H9 (cell line): ENCODE measurements at places on chromosomes 5 and 9.

DNA sequence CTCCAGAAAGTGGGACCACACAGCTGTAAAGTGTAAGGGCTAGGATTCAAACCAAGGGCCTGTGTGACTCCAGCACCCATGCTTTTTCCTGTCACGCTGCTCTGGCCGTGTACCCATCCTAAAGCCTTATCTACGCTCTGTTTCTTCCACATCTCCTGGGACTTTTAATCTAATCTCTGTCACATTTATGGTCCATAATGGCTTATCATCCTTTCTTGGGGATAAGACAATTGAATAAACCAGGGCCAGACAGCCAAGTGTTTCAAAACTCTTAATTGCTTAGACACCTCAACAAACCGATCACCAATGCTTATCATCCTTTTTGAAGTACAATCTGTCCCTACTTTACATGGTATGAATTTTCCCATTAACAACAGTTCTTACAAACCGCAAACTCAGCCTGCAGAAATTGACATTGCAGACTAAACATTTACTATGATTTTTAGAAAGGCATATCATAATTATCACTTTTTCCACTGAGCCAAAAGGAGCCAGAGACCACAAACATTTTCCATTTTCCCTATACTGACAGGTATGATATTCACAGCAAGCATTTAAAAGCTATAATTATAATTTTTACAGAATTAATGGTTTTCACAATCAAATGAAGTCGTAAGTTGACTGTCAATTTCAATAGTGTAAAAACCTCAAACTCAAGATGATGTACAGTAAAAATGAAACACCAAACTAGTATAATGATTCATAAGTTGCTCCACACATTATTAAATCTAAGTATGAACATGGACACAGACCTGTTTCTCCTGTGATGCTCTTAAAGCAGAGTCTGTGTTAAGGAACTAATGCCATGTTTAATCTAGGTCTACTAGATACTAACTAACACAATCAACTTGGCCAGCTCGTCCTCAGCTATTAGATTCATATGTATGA, 99.5 kb downstream of the FBXW11 start:
- H3K27ac ChIP-seq = no peak overlapping the region
- no peaks in the 10 kb centered on the region for H3K27me3 ChIP-seq
- no peaks in the 10 kb centered on the region; the same call in 1 of the 2 replicates for H3K4me1 ChIP-seq
- no peak overlapping the region for H3K4me3 ChIP-seq
- DNase-seq = no peak

DNA sequence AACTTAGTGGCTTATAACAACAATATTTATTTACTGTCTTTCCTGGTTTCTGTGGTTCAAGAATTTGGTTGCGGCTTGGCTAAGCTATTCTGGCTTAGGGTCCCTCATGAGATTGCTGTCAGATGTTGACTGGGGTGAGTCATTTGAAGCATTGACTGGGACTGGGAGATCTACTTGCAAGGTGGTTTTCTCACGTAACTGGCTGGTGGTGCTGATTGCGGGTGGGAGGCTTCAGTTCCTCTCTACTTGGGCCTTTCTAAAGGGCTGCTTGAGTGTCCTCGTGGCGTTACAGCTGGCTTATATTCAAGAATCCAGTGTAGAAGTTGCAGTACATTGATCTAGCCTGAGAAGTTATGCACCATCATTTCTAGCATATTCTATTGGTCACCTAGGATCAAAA, 218.5 kb upstream of the ELAVL2 start:
- H3K27me3 ChIP-seq = no peaks in the 10 kb centered on the region
- H3K4me1 ChIP-seq = no peaks in the 10 kb centered on the region
- H3K27ac ChIP-seq = no peak overlapping the region

GRCh38 chr5:144427866-144428265, 257.2 kb downstream of the KCTD16 start:
- no peaks in the 10 kb centered on the region for H3K36me3 ChIP-seq
- no peaks in the 10 kb centered on the region for H3K27me3 ChIP-seq
- no peak overlapping the region for H3K4me3 ChIP-seq
- H3K27ac ChIP-seq = no peak overlapping the region
- DNase-seq = no peak

- peaks cover 4% of the 10 kb centered on the region; the same call in 1 of the 3 replicates for H3K36me3 ChIP-seq
- no peaks in the 10 kb centered on the region; the same call in 1 of the 2 replicates for H3K27me3 ChIP-seq
- H3K4me1 ChIP-seq = peaks cover 16% of the 10 kb centered on the region
- DNase-seq = no peak
Observed at GRCh38 chr5:75048457-75048953, 3.9 kb downstream of the GCNT4 start.

GRCh38 chr9:70340572-70340971, 73.9 kb downstream of the KLF9 start:
- H3K4me3 ChIP-seq = no peak overlapping the region
- H3K27me3 ChIP-seq = no peaks in the 10 kb centered on the region
- H3K27ac ChIP-seq = no peak overlapping the region
- DNase-seq = no peak

DNA sequence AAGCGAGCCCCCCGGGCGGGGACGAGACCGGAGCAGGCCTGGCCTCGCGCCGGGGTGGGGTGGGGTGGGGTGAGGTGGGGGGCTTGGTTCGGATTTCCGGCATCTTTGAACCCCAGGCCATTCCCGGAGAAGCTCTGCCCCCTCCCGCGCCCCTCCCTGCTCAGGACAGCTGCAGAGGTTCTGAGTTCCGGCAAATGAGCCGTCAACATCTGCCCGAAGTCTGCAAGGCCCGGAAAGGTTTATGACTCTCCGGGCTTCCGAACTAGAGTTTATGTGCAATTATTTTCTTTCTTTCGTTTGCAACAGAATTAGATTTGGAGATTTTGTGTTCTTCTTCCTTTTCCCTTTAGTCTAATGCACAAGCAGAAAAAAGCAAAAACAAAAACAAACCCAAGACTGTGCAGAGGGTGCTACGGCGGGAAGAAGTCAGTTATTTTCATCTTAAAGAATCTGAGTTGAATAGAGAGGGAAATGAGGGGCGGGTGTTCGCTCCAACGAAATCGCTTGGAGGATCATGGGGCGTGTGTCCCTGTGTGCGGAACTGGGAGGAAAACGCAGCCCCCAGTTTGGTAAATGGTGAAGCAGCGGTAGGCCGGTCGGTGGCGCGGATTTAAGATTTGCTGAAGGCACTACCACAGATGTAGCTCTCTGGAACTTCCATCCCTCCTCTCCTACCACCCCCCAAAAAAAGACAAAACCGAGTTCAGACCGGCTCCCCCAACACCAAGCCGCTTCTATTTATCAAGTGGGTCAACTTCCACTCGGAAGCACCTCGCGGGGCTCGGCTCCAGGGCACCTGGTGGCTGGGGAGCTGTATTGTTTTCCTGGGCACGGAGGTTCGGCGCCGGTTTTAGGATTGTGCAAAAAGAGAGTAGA, 4.8 kb downstream of the LHX2 start:
- H3K27ac ChIP-seq = no peak overlapping the region
- H3K4me1 ChIP-seq = no peaks in the 10 kb centered on the region
- peak overlapping the region; percentile 77 for H3K4me3 ChIP-seq
- peaks cover 76% of the 10 kb centered on the region for H3K27me3 ChIP-seq
- no peaks in the 10 kb centered on the region; the same call in 1 of the 2 replicates for H3K36me3 ChIP-seq

- H3K4me1 ChIP-seq = peaks cover 18% of the 10 kb centered on the region
- H3K36me3 ChIP-seq = peaks cover 4% of the 10 kb centered on the region; the same call in 2 of the 3 replicates
- H3K4me3 ChIP-seq = no peak overlapping the region
- H3K27ac ChIP-seq = peak overlapping the region; percentile 42
- DNase-seq = no peak
Observed at GRCh38 chr9:93466416-93467061, 13.2 kb upstream of the FAM120AOS start.

GRCh38 chr5:100560860-100561259, 25.7 kb downstream of the FAM174A start:
- DNase-seq = no peak
- no peaks in the 10 kb centered on the region for H3K36me3 ChIP-seq
- no peaks in the 10 kb centered on the region for H3K27me3 ChIP-seq
- H3K4me1 ChIP-seq = no peaks in the 10 kb centered on the region
- no peak overlapping the region for H3K4me3 ChIP-seq
- no peak overlapping the region for H3K27ac ChIP-seq
